ENCODE measurements at places on chromosomes 5 and 9. TPM values are rescaled to one million over a fixed set of nuclear protein-coding genes. Genes with fewer than 3 reads are reported as not detected.

GRCh38 chr9:4967523-4967922 lies 17.5 kb upstream of the JAK2 start:
- no peak for DNase-seq

TPRN gene
- total RNA-seq = 1.2 TPM

GRCh38 chr5:111227226-111227782 lies 3.1 kb downstream of the CAMK4 start:
- no peak for DNase-seq

GRCh38 chr9:93713716-93714115 lies 137.3 kb downstream of the PHF2 start:
- peak; percentile 20 for DNase-seq

GRCh38 chr5:86675311-86675710 lies 57.6 kb downstream of the COX7C start:
- DNase-seq = no peak

TMEM245 gene
- total RNA-seq = 39.0 TPM

DNA sequence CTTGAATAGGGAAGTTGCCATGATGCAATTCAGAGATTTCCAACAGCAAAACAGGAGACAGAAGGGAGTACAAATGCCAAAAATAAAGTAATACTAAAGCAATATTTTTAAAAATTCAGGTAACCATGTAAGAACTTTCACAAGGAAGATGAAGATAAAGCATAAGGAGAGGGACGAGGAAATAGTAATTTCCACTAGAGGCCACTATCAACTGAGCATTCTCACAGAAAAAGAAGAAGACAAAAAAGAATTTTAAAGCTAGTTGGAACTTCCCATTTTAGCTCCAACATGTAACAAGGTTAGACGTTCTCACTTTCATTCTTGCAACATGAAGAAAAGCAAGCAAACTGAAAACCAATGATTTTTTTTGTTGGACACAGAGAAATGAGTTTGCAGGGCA lies 779.9 kb upstream of the CDH6 start:
- DNase-seq = no peak

DNA sequence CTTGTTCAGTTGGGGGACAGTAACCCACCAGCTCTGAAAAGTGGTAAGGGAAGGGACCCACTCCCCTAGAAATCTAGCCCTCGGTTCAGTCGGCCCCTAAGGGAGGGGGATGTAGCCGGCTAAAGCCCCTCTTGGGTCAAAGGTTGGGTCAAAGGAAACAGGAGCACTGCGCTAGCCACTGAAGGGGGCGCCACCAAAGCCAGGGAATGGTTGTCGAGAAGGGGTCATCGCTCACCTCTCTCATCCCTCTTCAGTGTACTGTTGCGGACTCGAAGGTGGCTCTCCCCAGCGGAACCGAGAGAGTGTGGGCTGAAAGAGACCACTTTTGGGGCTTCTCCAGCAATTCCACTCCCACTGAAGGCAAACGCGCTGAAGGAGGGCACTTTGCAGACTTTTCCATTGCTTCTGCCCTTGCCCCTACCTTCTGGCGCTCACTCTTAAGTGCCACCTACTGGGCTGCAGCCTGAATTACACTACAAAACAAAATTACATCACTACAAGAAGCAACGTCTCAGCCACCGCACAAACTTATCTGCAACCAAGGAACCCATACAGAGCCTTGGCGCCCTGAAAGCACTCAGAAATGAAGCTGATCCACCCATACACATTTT lies 396.9 kb downstream of the PDE4D start:
- peak; percentile 35 for DNase-seq

NXNL2 gene
- total RNA-seq = not detected

GRCh38 chr5:19584131-19584530 lies 403.9 kb downstream of the CDH18 start:
- no peak for DNase-seq

- peak; percentile 93 for DNase-seq
These were observed 13.8 kb upstream of the CCL28 start for GRCh38 chr5:43425983-43426382.

GRCh38 chr5:4192111-4192510 lies 596.5 kb downstream of the IRX1 start:
- no peak for DNase-seq

GFI1B gene
- total RNA-seq = not detected

DEPDC1B gene
- 41.6 TPM for total RNA-seq

DNA sequence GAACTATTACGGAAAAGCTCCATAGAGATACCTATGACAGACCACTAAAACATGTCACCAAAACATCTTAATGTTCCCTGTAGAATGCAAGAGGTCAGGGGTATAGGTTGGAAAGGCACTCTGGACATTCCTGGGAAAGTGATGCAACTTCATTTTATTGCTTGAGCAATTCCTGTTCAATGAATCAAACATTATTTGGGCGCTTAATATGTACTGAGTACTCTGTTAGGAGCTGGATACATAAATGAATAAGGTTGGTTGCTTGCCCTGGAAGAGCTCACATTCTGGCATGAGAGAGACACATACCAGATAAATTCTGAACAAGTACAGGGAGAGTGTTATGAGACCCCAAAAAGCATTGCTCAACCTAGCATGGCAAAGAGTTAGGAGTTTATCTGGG lies 408.9 kb upstream of the DMAC1 start:
- DNase-seq = no peak

DMGDH gene
- 0.37 TPM for total RNA-seq

NINJ1 gene
- 87.3 TPM for total RNA-seq

DNA sequence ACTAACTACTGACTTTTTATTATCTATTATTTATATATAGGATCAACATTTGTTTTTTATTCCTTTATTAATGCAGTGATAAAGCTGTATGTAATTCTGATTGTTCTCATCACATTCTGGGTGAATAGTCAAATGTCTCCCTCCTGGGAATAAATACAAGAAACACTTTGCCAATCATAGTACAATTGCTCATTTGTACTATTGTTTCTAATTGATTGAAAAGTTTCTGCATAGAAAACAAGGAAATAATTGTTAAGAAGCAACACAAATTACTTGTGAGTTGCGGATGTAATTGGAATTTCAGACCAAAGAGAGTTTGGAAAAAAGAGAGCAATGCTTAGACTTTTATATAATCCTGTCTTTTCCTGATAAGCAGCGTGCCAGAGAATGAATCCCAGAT lies 1013.9 kb downstream of the EFNA5 start:
- no peak for DNase-seq

GRCh38 chr5:132257131-132258101 lies at the start of gene PDLIM4:
PDLIM4 (plus strand) TSS chr5:132257696; CDS start chr5:132257735, 39 bp downstream.
- DNase-seq = no peak

DNA sequence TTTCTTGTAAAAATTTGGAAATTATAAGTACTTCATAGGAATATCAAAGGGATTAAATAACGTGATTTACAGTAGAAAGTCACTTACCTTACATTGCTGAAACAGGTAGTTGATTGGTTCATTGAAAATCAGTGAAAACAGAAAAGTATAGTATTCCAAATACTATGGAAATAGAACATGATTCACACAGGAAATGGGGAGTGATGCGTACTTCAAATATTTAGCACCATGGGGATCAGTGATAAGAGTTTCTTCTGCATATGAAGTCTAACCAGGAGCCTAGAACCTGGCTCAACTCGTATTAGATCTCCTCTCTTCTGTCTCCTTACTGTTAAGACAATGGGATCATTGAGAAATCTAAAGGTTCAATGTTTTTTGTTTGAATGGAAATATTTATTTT lies 133.3 kb downstream of the FAM174A start:
- DNase-seq = no peak

GRCh38 chr5:133372293-133372937 lies 239.9 kb downstream of the FSTL4 start:
- DNase-seq = no peak

- peak; percentile 32 for DNase-seq
These were observed 144.6 kb downstream of the MELK start for GRCh38 chr9:36717276-36717675.

CXXC5 gene
- 46.9 TPM for total RNA-seq

DNA sequence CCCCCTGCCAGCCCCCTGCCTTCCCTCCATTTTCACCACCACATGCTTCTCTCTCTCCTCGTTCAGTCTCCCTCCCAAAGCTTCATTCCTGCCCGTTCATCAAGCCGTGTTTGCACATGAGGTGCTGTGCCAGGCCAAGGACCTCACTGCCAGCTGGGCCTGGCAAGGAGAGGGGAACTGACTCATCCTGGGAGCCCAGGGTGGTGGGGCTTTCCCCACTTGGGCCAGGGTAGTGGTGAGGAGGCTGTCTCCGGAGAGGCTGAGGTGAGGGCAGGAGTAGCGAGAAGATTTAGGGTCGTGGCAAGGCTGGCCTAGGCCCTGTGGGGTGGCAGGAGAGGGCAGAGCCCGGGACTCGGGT lies 30.4 kb upstream of the NOTCH1 start:
- DNase-seq = peak; percentile 29

DNA sequence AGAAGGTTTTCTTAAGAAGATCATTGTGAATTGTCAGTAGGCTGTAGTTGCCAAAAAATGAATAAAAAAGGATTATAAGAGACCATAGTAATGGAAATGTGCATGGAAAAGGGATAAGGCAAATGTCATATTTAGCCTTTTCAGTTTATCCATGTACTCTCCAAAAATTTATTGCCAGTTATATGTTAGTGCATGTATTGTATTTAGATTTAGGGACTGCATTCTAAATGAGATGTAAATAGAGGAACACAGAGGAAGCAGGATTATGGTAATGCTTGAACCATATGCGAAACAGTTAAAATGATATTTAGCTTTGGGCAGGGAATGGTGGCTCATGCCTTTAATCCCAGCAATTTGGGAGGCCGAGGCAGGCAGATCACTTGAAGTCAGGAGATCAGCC lies 33.0 kb downstream of the DDX46 start:
- no peak for DNase-seq

RHOBTB3 gene
- total RNA-seq = 134 TPM

CATSPER3 gene
- total RNA-seq = 0.08 TPM

DNA sequence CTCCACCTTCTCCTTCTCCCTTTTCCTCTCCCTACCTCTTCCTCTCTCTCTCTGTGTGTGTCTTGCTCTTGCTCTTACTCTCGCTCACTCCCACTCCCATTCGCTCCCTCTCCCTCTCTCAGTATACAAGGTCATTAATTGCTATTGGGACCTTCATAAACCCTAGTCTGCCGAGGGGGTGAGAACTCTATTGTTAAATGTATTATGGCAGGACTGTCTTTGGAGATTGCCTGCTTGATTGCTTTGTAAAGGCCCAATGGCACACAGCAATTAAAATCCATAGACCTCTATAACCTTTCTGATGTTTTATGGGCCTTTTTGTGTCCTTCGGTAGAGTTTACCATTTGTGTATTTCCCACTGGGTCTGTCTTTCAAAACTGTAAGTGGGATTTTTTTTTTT lies 465.9 kb downstream of the ANXA1 start:
- DNase-seq = no peak

CDKN2B-AS1 gene
- total RNA-seq = not detected

GRCh38 chr9:134967547-134967930 lies 49.8 kb upstream of the FCN1 start:
- DNase-seq = no peak

DNA sequence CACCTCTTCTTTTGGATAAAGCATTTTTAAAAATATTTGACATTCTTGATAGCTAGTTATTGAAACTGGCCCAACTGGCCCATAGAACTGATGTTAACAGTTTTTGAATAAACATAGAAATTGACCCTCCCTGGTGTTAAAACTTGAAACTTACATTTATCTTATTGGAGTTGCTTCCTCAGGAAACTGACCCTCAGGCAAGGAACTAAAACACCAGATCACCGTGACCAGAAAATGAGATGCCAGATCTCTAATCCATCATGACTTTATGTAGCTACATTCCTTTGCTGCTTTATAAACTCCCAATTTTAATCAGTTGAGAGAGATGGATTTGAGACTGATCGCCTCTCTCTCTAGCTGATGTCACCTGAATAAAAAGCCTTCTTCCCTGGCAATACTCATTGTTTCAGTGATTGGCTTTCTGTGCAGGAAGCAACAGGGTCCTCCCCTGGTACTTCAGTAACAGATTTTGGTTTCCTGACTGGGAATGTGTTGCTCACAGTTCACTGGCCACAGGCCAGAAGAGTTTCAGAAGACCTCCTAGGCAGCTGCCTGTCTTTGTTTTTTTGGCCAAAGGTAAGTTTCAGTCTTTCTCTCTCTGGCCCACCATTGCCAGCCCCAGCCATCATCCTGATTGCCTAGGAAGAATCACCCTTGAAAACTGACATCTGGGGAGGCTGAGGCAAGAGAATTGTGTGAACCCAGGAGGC lies 212.4 kb downstream of the DTWD2 start:
- DNase-seq = no peak

DNA sequence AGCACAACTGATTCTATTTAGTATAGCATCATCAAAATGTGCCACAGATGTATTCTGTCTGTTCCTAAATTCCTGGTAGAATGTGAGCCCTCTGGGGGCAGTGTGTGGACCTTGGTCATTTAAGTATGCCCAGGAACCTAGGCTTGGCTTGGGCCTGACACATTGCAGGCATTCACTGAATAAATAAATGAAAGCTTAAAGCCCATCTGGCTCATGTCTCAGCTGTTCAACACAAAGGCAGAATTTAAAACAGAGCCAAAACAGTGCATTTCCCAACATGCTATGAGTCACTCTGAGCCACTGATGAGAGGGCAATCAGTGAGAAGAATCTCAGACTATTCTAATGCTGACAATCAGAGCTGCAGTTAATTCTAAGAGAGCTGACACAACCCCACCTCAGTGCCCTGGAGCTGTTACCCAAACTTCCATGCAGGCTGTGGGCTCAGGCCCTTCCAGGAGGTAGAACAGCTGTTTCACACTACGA lies 8.1 kb downstream of the FAM193B start:
- peak; percentile 98 for DNase-seq

EFNA5 gene
- total RNA-seq = 8.6 TPM

GRCh38 chr9:73081979-73082657 lies 69.5 kb upstream of the ANXA1 start:
- peak; percentile 53 for DNase-seq

GRCh38 chr5:136056771-136057335 lies 28.1 kb downstream of the TGFBI start:
- DNase-seq = no peak

GRCh38 chr9:26891726-26892125 lies 876 bp downstream of the CAAP1 start:
- no peak for DNase-seq

DNA sequence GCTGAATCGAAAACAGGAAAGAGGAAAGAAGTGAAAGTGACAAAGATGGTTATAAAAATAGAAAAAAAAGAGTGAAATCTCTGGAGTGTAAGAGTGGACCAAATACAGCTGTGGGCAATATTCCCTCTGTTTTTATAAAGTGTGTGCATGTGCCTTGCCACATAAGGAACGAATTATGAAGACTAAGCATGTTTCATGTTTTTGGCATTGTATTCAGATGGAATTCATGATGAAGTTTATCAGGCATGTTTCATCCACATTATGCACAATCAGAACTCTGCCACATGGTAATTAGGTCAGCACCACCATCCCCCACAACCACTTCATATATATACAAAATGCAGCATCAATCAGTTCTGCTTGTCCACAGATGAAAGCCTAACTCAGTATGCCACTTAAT lies 348.0 kb downstream of the ZNF608 start:
- DNase-seq = no peak

All from H4 (cell line).